ENCODE measurements at places on chromosomes 3 and 15. TPM values are rescaled to one million over a fixed set of nuclear protein-coding genes. Genes with fewer than 3 reads are reported as not detected.

C3orf49 gene
- total RNA-seq = not detected

SYNPR gene
- total RNA-seq = not detected

RASGRP1 gene
- 0.09 TPM for total RNA-seq

MRAS gene
- 31.2 TPM for total RNA-seq

CHRFAM7A gene
- 0.72 TPM for total RNA-seq

RAD51 gene
- 12.1 TPM for total RNA-seq

CYP8B1 gene
- not detected for total RNA-seq

CAPN3 gene
- 2.5 TPM for total RNA-seq

NISCH gene
- total RNA-seq = 90.8 TPM

BCHE gene
- 5.7 TPM for total RNA-seq

CACNA2D2 gene
- not detected for total RNA-seq

FAM81A gene
- 2.6 TPM for total RNA-seq

INSYN1 gene
- 1.2 TPM for total RNA-seq

KBTBD13 gene
- total RNA-seq = not detected

CYP1A2 gene
- not detected for total RNA-seq

TMEM45A gene
- 13.7 TPM for total RNA-seq

CPLX3 gene
- total RNA-seq = not detected

SGO1 gene
- total RNA-seq = 14.5 TPM

MCTP2 gene
- total RNA-seq = 3.9 TPM

ANXA2 gene
- total RNA-seq = 3,136 TPM

EPB42 gene
- total RNA-seq = not detected

IL20RB gene
- total RNA-seq = 3.9 TPM

OR4F6 gene
- total RNA-seq = not detected

SEMA6D gene
- total RNA-seq = 17.7 TPM

OXTR gene
- total RNA-seq = 6.1 TPM

WNT7A gene
- not detected for total RNA-seq

DUSP7 gene
- total RNA-seq = 2.9 TPM

ROBO2 gene
- 1.2 TPM for total RNA-seq

ATP2C1 gene
- 106 TPM for total RNA-seq

CCK gene
- total RNA-seq = not detected

ARIH1 gene
- total RNA-seq = 69.2 TPM

GASK1A gene
- total RNA-seq = 0.63 TPM

PPM1L gene
- 1.4 TPM for total RNA-seq

GPR87 gene
- total RNA-seq = 0.18 TPM

GJD2 gene
- not detected for total RNA-seq

SRGAP3 gene
- 4.6 TPM for total RNA-seq

MGLL gene
- total RNA-seq = 8.3 TPM

IL5RA gene
- total RNA-seq = not detected

STRIT1 gene
- total RNA-seq = not detected
